Type B pancreatic cell (in vitro differentiated cells): ENCODE measurements at places on chromosomes 3 and 15. TPM values are rescaled to one million over a fixed set of nuclear protein-coding genes. Genes with fewer than 3 reads are reported as not detected.

DNA sequence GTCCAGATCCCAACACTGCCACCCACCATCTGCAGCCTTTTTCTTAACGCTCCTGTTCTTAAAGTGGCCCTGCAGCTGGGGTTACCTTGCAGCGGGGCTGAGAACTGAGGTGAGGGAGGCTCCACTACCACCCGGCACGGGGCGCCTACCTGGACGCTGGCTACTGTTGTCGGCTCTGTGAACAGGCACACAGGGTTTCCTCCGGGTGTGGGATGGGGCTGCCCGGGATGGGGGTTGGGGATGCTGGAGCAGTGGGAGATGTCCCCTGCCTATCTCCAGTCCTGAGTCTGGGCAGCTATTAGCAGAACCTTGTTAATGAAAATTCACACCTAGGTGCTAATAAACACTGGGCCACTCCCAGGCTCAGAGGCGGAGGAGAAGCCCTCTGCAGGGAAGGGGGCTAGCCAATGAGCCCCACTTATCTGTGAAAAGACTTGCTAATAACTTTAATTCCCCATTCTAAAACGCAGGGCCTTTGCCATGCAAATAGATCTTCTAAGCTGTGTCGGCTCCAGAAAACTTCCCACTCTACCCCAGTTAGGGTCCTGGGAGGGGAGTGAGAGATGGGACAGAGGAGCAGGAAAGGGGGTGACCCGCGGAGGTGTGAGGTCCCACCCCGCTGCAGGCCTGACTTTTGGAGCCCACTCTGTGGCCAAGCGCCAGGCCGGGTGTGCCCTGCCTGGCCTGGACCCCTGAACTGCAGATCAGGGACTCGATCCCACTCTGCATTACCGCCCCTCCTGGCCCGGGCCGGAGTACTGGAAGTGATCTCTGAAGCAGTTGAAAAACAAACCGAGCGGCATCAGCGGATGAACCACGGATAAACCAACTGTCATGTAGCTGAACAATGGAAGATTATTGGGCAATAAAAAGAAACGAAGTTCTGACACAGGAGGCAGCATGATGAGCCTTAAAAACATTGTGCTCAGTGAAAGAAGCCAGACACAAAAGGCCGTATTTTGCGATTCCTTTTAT is 3.1 kb downstream of the MESP1 start:
- no peak for DNase-seq
- no peaks in the 10 kb centered on the region for H3K36me3 ChIP-seq
- H3K4me1 ChIP-seq, result peaks cover 4% of the 10 kb centered on the region
- no peak overlapping the region for H3K27ac ChIP-seq
- peak overlapping the region; percentile 8 for H3K4me3 ChIP-seq

DNA sequence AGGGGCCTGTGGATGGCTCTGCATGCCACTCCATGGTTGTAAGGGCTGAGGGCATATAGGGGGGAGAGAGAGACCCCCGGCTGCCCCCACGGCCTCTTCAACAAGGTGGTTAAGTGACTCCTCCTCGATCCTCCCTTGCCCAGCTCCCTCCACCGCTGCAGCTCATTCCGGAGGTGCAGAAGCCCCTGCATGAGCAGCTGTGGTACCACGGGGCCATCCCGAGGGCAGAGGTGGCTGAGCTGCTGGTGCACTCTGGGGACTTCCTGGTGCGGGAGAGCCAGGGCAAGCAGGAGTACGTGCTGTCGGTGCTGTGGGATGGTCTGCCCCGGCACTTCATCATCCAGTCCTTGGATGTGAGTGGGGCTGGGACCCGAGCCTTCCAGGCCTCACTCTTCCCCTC is 6.5 kb downstream of the FES start:
- no peak for DNase-seq
- no peaks in the 10 kb centered on the region for H3K36me3 ChIP-seq
- no peak overlapping the region for H3K4me3 ChIP-seq
- no peaks in the 10 kb centered on the region for H3K27me3 ChIP-seq

The NLGN1 gene
- 3.2 and 12.6 TPM in 2 replicates for total RNA-seq

The TMEM158 gene
- 8.9 and 10.1 TPM in 2 replicates for total RNA-seq

DNA sequence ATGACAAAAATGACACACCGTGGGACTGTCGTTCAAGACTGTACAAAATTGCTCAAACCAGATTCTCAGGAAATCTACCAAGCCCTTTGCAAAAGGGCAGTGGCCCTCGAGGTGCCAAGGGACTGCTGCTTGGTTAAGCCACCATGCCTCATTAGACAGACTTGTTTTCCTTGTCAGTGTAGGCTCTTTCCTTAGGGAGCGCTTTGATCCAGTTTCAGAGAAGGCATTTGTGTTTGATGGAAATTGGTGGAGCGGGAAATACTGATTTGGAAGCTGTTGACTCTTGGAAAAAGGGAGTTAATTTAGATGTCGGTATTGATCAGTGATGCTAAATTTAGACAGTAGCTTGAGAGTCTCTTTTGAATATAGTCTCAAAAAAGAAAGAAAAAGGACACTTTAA is 304.3 kb upstream of the UMPS start:
- no peak overlapping the region for H3K4me3 ChIP-seq
- DNase-seq, result no peak
- no peak overlapping the region for H3K27ac ChIP-seq
